AG08395 (cell line): ENCODE measurements at places on chromosomes 1 and 21.

DNA sequence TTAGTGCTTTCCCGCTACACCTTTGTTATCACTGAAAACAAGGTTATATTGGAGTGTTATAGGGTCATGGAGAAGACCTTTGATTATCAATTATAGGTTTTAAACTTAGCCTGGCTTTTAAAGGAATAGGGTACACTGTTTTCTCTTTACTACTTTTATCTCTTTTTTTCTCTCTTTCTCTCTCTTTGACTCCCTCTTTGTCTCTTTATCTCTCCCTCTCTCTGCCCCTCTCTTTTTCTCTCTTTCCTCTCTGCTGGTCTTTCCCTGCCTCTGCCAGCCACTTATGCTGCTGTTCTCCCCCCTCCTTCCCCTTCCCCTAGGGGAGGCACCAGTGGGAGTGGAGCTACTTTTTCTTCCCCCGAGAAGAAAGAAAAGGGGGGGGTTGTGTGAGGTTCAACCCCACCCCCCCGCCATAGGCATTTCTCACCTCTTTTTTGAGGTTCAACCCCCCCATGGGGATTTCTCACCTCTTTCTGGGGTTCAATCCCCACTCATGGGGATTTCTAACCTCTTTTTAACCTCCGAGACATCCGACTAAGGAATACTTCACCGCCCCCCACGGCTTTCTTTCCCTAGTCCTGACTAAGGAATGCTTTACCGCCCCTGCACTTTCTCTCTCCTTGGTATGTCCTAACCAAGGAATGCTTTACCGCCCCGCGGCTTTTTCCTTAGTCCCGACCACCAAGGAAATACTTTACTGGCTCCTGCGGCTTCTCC lies 17.2 kb upstream of the ZBTB8B start:
- no peak for DNase-seq

DNA sequence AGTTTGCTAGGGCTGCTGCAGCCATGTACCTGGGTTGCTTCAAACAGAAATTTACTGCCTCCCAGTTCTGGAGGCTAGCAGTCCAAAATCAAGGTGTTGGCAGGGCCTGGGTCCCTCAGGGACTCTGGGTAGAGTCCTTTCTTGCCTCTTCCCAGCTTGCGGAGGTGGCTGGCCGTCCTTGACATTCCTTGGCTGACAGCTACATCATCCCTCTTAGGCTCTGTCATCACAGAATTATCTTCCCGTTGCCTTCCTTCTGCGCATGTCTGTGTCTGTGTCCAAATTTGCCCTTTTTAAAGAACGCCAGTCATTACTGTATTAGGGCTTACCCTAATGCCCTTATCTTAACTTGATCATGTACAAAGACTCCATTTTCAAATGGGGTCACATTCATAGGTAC lies 37.6 kb upstream of the PGBD5 start:
- DNase-seq = no peak

- no peak for DNase-seq
These were observed 11.2 kb downstream of the HMGCL start for GRCh38 chr1:23814016-23814415.

DNA sequence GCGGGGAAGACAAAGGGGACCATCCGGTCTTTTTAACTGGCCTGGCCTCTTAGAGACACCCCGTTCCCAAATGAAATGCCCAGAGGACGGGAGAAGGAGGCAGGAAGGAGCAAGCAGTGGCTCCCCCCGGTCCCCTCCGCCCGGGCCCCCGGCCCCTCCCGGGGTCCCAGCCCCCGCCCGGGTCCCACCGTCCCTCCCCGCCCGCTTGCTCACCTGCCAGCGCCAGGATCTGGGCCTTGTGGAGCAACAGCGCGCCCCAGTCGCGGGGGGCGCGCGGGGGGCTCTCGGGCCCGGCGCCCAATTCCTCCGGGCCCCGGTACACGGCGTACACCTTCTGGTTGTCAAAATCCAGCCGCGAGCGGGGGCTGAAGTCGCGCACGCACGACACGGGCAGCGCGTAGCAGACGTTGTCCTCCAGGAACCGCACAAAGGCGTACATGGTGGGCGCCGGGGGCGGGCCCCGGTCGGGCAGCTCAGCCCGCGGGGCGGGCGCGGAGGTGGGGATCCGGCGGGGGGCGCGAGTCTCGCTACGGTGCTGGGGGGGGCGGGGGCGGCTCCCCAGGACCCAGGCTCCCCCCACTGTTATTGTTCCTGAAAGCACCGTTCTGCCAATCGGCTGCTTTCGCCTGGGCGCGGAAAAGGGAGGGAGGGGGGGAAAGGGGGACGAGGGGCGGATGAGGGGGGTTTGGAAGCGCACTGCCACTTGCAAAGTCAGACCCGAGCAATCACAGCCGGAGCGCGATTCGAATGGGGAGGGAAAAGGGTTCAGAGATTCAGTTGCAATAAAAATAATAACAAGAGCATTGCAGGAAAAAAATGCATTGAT lies at the start of gene BEND5:
TSS of gene BEND5 (minus strand) at position 499 of the 826 bp plus-strand sequence. CDS start at position 439, 60 bp downstream.
- DNase-seq = peak; percentile 29

DNA sequence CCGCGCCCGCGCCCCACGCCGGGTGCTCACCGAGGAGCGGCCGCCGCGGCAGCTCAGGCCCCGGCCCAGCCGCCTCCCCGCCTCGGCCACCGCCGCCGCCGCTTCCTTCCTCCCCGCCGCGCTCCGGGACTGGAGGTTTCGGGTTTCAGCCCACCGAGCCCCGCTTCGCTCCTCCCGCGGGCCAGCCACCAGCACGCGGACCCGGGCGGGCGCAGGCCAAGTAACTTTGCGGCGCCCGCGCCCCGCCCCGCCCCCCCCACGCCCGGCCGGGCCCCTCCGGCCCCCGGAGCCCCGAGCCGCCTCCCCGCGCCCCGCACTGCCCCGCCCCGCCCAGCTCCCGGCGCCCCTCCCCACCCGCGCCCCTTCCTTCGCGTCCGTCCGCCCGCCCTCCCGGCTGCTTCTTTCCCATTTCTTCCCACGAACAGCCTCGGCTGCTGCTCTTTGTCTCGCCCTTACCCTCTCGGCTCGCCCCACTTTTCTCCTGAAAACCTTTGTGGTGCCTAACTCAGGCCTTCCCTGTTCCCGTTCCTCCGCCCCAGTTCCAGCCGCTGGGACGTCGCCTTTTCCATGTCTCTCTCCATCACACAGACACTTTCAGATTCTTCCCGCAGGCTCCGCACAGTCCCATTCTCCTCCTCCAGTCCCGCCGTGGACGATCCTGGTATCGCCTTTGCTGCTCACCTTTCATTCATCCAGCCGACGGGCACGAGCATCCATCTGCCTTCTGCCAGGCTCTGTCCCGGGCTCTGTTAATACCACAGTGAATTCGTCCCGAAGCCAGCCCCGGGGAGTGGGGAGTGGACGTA lies at the start of gene GPR161:
TSS of gene GPR161 (minus strand) at position 222 of the 806 bp plus-strand sequence. CDS start 32,080 bp downstream, outside the sequence.
- peak; percentile 45 for DNase-seq

GRCh38 chr21:37513383-37513782 lies 146.8 kb downstream of the DYRK1A start:
- no peak for DNase-seq

DNA sequence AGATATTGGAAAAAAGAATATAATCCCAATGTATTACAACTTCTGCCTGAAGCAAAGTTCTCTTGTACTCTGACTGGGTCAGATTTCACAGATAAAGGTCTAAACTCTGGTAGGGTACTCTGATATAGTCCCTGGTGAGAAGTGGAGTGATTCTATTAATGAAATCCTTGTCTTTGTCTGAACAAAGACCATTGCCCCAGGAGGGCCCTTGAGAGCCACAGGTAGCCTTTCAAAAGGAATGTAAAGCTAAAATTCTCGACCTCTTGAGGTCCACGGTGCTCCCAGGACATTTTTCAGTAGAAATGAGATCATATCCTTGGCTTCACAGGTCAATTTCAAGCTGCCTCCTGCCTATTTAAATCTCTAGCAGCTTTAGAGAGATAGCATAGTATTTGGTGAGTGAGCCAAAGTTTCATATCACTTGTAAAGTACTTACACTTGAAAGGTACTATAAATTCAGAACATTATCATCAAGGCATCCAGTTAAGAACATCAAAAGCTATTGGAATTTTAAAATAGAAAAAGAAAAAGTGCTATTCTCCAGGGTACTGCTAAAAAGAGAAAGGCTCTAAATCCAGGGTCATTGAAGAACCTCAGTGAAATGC lies 10.1 kb downstream of the TNNI3K start:
- no peak for DNase-seq

- DNase-seq = no peak
These were observed 10.1 kb upstream of the CACYBP start for GRCh38 chr1:174989536-174990220.

- DNase-seq = no peak
These were observed 65.9 kb upstream of the DNAJC6 start for GRCh38 chr1:65243491-65243890.

DNA sequence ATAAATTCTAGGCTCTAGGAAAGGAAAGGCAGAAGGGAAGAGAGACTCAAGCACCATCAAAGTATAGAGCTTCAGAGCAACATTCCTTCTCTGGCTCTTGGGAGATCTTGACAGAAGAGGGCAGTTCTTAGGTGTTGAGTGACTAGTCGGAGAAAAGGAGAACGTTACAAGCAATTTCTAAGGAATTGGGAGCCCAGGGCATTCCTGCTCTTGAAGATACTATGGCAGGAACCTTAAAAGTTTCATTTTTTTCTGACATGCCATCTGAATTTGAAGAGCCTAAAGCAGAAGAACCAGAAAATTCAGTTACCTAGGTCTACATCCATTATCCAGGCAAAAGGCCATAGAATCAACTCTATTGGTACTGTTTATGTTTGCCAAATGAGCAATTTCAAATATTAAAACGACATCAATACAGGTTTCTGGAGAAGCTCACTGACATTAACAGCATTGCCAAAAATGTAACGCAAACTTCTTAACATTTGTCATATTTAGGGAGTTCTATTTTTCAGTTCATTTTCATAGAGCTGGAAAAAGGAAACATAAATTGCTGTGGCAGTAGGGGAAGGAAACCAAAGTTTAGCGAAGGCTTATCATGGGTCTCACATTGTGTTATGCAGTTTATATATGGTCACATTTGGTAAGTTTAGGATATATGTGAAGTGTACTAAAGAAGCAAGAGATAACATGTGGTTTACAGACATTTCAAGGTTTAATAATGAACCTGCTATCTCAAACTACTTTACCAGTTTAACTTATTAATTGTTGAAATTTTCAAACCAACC lies 210.1 kb upstream of the NRIP1 start:
- no peak for DNase-seq

GRCh38 chr1:234260578-234260977 lies 112.7 kb upstream of the COA6 start:
- no peak for DNase-seq

- peak; percentile 54 for DNase-seq
These were observed 667 bp downstream of the TMEM50B start for GRCh38 chr21:33478935-33479678.

- peak; percentile 89 for DNase-seq
These were observed 13.8 kb downstream of the PARK7 start for GRCh38 chr1:7975212-7975865.

DNA sequence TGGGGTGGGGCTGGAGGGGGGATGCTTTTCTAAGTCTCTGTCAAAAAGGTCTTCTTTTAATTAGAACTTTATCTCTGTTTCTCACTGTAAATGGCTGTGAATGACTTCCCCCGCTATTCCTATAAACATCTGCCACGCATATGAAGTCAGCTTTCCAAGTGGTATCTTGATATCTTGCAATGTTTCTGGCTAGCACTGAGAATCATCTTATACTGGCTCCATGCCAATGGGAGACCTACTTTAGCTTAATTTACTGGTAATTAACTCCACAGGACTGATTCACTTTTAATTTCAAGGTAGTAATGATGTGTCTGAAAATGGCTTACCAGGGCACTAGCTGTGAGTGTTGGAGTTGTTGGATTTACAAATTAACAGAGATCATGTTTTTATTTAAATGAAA lies 4.3 kb downstream of the GPR88 start:
- no peak for DNase-seq

DNA sequence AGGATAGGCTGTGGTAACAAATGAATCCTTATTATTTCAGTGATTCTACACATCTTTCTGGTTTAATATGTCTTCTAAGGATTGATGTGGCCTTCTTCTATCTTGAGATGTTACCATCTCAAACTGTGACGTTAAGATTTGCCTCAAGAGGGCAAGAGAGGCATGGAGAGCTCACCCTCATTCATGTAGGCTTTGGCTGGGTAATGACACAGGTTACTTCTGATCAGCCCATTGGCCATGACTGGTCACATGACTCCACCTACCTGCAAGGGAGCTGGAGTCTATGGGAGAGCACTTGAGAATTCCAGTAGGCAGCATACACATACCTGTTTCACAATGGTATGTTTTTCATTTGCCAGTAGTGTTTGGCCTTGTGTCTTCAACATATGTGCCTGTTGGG lies 30.0 kb downstream of the CACHD1 start:
- no peak for DNase-seq

DNA sequence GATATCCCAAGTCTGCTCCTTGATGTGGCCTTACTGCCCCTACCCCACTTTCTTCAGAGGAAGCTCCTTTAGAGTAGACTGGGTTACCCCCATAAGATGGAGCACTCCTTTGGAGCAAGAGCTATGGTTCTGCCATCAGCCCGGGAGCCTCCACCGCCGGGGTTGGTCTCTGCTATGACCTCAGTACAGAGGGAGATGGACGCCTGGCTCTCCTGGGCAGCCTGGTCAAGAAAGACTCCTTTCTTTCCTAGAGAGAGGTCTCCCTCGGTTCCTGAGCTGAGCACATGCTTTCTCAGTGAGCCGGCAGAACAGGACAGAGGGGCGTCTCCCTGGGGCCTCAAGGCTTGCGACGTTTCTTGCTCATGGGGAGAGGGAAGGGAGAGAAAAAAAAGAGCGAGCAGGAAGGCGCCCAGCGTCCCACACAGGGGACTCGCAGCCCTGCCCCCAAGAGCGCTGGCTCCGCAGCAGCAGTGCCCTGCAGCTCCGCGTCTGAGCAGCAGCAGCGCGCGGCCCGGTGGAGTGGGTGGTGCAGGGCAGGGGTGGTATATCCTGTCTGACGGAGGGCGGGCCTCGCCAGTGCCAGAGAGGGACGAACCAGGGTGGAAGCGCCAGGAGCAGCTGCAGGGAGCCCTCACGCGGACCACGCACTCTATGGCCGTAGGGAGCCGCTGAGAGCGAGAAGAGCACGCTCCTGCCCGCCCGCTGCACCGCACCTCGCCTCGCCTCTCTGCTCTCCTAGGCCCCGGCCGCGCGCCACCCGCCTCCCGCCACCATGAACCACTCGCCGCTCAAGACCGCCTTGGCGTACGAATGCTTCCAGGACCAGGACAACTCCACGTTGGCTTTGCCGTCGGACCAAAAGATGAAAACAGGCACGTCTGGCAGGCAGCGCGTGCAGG lies at the start of gene PKP1:
TSS of gene PKP1 (plus strand) at position 576 of the 899 bp plus-strand sequence. CDS start at position 773, 197 bp downstream.
- DNase-seq = peak; percentile 33

GRCh38 chr1:119747451-119747850 lies 21.3 kb downstream of the HMGCS2 start:
- no peak for DNase-seq
